ENCODE measurements at places on chromosomes 2 and 18.

- no peak for DNase-seq
Measured at GRCh38 chr2:128797937-128798336, 479.3 kb upstream of the HS6ST1 start.

- peak; percentile 87 for DNase-seq
Measured at GRCh38 chr2:45173513-45173912, 164.3 kb upstream of the SIX2 start.

DNA sequence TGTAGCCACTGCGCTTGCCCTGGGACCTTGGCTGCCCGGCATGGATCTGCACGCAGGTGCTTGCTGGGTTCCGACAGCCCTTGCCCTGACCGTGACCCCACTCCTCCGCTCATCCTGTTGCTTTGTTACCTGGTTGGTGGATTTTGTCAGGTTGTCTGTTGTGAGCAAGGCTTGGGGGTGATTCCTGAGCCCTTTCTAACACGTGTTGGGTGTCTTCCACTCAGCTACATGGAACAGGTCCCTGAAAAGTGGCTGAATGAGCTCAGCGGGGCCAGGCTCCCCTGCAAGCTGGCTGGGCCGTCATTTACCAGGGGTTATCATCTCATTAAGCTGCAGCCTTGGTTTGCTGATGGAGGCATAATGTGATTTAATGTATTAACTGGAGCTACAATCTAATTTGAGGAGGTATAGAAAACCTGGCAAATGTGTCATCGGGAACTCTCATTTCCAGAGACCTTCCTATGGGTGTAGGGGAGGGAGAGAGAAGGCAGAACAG is 24.6 kb downstream of the RAMP1 start:
- DNase-seq = no peak

- no peak for DNase-seq
Measured at GRCh38 chr18:73841661-73842060, 306.0 kb downstream of the FBXO15 start.

- DNase-seq = no peak
Measured at GRCh38 chr18:12032786-12033642, 51.7 kb downstream of the IMPA2 start.

GRCh38 chr2:104936527-104936926 is 82.6 kb downstream of the POU3F3 start:
- no peak for DNase-seq

- no peak for DNase-seq
Measured at GRCh38 chr18:79507076-79507545, 111.4 kb downstream of the NFATC1 start.

DNA sequence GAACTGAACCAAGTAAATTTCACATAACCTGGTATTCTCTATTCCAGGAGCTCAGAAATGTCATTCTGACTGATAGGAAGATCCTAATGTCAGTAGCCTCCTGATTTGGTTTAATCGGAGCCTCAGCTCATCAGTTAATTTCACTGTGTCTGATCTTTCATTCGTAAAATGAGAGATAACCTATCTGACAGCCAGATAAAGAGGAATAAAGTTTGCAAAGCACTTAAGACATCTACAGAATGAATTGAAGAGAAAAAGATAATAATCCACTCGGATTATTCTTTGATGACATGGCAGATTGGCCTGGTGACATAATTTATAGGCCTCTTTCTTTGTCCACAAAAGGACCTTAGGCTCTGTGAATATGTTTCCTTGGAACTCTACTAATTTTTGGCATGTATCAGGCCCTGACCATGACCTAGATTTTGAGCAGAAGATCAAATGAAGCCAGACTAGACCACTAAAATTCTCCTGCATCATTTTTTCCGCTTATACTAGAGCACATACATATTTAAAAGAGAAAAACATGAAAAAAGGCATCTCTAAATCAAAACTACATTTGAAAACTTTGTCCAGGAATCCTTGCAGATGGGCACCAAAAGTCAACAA is 312.4 kb downstream of the MTX2 start:
- DNase-seq = no peak

DNA sequence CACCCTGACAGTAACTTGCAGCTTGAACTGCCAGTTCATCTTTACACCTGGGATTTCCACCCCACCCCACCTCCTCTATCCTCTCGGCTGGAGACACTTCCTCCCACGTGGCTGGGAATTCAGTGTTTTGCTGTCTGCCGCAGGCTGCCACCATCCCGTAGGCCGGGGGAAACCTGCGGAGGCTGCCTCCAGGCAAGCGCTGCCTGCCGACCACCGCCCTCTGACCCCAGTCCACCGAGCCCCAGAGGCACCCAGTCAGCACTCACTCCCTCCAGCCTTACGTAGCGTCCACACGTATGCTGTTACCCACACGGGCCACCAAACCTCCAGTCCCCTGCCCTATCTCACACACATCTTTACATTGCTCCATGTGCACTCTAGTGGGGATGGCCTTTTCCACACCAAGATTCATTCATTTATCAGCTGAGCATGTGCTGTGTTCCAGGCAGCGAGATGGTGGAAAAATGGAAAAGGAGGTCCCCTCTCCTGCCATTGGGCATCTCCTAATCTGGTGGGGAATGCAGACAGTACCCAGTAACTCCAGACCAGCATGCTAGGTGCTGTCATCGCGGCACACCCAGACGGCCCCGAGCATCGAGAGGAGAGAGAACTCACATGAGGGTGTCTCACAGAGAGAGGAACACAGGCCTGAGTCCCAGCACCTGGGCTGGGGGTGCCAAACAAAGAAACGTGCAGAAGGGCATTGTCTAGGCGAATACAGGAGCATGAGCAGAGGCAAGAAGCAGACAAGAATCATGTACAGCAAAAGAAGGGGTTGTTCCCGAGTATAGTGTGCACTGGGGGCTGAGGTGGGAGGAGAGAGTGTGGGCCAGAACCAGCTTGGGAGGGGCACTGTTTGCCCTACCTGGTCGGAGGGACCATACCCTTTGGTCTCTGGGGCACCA is 166.9 kb downstream of the SMAD7 start:
- DNase-seq = no peak

- DNase-seq = no peak
Measured at GRCh38 chr2:128442053-128442751, 123.5 kb upstream of the HS6ST1 start.

GRCh38 chr18:48018851-48019250 is 88.4 kb upstream of the SMAD2 start:
- no peak for DNase-seq

DNA sequence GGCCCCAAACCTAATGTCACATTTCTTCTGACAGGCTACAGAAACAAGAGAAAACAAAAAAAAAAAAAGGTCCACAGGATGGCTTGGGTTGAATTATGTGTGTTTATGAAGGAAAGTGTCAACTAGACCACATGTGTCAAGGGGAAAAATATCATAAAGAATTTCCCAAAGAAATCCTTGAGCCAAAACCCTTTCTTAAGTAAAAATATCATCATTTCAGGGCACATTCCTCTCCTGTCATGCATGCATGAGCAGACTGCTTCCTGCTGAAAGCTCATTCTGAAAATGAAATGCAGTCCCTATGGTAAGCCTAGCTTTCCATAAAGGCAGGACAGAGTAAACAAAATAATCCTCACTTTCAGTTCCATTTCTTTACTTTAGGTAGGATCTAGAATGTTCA is 85.7 kb upstream of the RBBP8 start:
- DNase-seq = no peak

GRCh38 chr2:206477296-206477695 is 34.0 kb downstream of the ADAM23 start:
- DNase-seq = no peak

DNA sequence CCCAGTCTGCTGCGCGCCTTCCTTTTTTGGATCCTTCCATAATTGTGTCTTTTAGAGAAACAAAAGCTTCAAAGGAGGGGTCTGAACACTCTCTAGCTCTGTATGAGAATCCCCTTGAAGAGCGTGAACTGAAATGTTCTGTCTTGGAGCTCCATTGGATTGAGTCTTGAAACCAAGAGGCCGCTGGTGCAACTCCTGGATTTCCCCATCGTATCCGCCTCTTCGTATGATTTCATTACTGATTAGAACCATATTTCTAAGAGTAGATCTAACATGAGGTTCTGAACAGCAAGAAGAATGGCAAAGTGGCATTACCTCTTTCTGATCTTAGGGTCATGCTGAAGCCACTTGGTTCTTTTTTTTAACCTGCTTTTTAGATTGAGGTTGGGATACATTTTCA is 31.4 kb upstream of the NRP2 start:
- no peak for DNase-seq
